ENCODE measurements at places on chromosomes 1 and 21.
A peak's percentile ranks its signal among the peaks of the same experiment; 100 is the strongest.

GRCh38 chr1:55235722-55236121 lies 20.6 kb upstream of the USP24 start:
- DNase-seq, result no peak

DNA sequence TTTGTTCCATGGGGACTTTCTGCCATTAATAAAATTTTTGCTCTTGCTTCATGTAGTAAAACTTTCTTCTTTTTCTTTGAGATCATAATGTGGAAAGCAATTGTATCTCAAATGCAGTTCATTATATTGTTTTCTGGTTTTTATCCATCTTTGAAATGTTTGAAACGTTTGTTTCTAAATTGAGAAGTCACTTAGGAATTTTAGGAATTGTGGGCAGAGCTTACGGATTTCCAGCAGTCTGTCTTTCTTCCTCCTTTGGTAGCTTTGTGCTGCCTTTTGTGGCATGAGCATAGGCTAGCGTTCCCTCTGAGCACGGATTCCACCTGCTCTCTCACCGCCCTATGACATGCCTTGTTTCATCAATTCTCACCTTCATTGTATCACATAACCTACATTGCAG lies 2.9 kb upstream of the ST6GALNAC5 start:
- DNase-seq, result no peak

DNA sequence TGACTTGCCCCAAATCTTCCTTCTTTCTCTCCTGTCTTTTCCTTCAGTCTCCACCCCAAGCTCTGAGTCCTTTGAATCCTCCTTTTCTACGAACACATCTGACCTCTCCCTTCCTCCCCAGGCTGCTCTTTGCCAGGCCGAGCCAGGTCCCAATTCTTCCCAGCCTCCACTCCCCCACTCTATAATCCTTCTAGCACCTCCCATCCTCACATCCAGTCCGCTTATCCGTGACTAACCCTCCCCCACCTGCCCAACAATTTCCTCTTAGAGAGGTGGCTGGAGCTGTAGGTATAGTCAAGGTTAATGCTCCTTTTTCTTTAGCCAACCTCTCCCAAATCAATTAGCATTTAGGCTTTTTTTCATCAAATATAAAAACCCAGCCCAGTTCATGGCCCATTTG lies 9.5 kb upstream of the HPDL start:
- DNase-seq, result no peak

GRCh38 chr1:29122682-29123052 lies 1.0 kb downstream of the TMEM200B start:
- DNase-seq, result no peak

DNA sequence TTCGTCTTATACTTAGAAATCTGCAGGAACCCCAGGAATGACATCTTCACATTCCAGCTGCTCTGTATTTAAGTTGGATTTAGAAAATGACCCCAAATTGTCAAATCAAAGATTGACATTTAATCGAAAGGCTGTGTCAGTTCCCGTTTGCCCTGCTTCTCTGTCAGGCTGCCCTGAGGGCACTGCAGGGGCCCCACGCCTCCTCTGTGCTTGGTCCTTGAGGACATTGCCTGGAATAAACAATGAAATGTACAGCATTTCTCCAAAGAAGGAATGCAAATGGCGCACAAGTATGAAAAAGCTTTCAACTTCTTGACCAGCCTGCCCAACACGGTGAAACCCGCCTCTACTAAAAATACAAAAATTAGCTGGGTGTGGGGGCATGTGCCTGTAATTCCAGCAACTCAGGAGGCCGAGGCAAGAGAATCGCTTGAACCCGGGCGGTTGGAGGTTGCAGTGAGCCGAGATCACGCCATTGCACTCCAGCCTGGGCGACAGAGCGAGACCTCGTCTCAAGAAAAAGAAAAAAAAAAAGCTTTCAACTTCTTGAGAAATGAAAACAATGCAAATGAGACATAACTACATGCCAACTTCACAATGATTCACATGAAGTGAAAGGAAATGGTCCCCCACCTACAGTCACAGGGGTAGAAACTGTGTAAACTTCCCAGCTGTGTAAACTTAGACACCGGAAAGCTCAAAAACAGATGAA lies 3.0 kb downstream of the TMPRSS3 start:
- DNase-seq, result no peak

DNA sequence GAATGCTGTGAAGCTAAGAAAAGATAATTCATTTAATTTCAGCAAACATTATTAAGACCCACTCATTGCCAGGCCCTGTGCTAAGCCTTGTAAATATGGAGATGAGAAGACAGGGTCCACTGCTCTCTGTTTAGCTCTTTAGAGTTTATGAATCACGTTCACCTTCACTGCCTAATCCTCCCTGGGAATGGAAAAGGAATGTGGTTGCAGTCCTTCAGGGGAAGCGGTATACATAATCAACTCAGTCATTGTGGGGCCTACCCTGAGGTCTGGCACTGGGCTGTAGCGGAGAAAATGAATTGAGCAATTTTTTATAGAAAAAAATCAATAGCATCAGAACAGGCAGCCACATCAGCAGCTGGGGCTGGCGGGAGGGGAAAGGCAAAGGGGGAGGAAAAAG lies 412.1 kb upstream of the NFIA start:
- no peak for DNase-seq

GRCh38 chr1:31822766-31823165 lies 6.9 kb upstream of the SPOCD1 start:
- DNase-seq, result no peak

- DNase-seq, result no peak
Measured at GRCh38 chr1:153583976-153584375, 18.3 kb upstream of the S100A2 start.

GRCh38 chr1:179757933-179758332 lies 14.8 kb downstream of the FAM163A start:
- DNase-seq, result no peak

DNA sequence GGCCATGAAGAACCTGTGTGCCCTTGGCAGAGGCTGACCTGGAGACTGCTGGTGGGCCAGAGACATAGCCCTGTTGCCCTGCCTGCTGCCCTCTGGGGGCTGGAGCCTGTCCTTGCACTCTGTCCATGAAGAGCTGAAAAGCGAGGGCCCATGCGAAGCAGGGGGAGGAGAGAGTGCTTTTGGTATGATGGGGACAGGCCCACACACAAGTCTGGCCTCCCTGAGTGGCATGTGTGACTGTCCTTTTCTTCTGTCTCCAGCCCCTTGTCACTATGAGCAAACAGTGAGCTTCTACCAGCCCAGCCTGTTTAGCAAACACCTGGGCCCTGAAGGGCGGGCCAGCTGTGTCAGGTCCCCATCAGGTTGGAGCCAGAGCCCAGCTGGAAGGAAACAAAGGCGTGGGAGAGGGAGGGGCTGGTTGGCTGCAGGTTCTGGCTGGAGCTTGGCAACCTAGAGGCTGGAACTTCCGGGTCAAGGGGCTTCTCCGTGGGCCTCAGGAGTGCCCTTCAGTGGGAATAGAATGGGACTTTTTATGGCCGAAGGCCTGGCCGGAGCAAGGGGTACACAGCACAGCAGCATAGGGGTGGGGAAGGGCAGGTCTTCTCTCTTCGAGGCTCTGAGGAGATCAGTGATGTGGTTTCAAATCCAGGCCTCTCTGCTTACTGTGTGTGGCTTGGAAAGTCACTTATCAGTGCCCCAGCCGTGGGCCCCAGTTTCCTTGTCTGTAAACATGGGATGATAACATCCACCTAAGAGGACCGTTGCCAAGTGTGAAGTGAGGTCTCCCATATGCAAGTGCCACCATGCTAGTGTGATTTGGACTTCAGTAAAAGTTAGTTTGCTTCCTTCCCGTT lies 14.3 kb downstream of the QSOX1 start:
- DNase-seq, result no peak

DNA sequence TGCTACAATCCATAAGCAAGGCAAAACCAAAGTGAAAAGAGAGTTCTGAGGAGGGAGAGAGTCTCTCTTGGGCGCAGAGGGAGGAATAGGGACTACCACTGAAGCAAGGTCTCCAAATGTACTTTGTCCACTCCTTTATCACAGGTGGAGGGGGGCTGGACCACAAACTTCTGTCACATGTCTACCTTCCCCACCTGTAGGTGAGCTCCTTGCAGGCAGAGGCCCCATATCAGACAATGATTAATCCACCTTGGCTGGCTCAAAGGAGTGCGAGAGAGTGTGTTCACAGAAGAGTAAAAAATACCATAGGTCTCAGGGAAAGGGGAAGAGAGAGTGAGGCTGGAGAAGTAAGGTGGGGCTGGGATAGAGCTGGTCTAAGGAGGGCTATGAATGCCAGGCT lies 4.5 kb downstream of the BEND5 start:
- no peak for DNase-seq

- DNase-seq, result no peak
Measured at GRCh38 chr1:212070720-212071302, 35.3 kb downstream of the DTL start.

GRCh38 chr21:40512590-40512989 lies 334.4 kb downstream of the DSCAM start:
- no peak for DNase-seq

DNA sequence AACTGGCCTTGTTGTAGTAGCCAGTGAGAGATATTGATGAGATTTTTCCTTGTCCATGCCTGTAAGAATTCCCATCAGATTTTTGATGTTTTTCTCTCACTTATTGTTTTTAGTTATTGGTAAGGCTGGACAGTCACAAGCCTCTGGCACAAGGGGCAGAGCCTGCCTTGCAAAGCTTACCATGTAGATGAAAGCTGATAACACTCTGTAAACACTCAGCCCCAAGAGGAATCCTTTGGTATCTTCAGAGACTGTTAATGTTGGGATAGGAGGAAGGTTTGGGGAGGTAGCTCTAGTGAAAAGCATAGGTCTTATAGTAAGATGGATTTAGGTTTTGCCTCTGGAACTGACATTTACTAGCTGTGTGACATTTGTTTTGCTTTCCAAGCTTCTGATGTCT lies 37.7 kb downstream of the MARK1 start:
- no peak for DNase-seq

- DNase-seq, result peak; percentile 39
Measured at GRCh38 chr1:41739061-41739955, 179.4 kb downstream of the HIVEP3 start.

GRCh38 chr1:117058810-117059209 lies 1.3 kb upstream of the TTF2 start:
- no peak for DNase-seq

DNA sequence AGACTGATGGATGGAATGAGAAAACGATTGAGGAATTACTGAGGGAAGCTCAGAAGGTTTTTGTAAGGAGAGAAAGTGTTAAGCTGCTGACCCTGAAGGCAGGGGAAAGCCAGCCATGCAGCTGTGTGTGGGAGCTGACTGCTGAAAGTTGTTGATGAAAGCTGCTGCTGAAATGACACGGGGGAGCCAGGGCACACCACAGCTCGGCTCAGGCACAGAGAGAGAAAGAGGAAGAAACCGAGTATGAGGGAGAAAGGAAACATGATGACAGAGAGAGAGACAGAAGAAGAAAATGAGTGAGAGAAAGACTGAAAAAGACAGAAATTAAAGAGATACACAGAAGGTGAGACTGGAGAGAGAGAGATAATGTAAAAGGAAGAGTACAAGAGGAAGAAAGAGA lies 115.5 kb downstream of the LRRC53 start:
- no peak for DNase-seq

GRCh38 chr1:40974945-40975344 lies 4.6 kb upstream of the CTPS1 start:
- no peak for DNase-seq

- DNase-seq, result no peak
Measured at GRCh38 chr1:55448261-55448660, 233.1 kb upstream of the USP24 start.

- DNase-seq, result no peak
Measured at GRCh38 chr1:57423656-57424211, at the start of gene DAB1. Gene DAB1, minus strand, starts transcription at chr1:57424060. Its CDS starts 133,030 bp downstream, at chr1:57291030.

DNA sequence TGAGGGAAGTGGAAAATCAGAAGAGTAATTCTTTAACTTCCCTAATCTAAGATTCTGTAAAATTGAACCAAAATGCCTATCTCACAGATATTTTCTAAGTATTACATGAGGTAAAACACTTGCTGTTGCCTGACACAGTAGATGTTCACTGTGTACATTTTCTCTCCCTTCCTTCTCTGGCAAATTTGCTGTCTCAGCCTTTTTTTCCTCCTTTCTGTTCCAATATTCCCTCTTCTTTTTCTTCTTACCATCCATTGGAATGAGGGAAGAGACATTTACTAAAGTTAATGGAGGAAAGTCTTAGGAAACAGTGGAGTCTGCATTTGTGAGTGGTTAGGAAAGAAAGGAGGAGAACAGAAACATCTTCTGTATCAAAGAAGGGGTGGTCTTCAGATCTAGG lies 239.9 kb downstream of the ZP4 start:
- no peak for DNase-seq

DNA sequence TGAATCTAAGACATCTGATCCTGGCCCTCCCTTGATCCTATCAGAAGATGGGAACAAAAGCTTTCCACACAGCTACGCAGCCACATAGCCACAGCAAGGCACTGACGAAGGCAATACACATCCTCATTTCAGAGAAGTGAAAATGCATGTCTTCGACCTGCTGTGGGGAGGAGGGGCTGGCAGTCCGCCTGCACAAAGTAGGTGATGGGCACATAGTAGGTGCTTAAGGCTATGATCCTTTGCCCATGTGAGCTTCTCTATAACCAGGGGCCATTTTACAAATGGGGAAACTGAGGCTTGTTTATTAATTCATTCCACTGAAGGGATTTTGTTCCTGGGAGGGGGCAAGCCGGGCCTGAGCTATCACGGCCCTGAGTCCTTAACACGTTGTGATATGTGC lies 94.2 kb downstream of the PAX7 start:
- no peak for DNase-seq

DNA sequence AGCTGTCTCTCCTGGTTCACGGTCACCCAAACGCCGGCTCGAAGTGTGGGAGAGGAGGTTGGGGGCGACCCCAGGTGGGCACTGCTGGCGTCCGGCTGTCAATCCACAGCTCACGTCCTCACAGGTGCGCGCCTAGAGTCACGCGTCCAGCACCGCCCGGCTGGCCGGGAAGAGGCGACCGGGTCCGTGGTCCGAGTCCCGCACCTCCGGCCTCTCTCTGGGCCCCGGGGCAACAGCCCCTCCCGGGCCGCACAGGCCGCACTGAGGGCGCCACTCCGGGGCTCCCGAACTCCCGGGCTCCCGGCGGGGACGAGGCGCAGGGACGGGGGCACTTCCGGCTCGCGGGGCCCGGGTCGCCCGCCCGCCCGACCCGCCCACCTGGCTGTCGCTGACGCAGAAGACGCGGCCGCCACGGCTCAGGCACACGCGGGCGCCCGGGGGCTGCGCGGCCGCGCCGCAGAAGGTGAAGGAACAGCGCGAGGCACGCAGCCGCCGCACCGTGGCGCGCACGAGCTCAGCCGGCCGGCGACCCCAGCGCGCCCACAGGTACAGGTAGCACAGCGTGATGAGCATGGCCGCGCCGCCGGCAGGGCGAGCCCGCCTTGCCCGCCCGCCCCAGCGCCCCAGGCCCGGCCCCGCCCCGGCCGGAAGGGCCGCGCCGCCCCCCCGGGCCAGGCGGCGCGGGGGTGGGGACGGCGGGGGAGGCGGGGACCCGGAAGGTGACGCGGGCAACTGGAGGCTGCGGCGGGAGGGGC lies at the start of gene HLCS:
HLCS (minus strand) TSS at position 604 of the 755 bp plus-strand sequence; CDS start at position 573, 31 bp downstream.
- DNase-seq, result peak; percentile 63

- no peak for DNase-seq
Measured at GRCh38 chr1:23875382-23875781, 7.3 kb upstream of the FUCA1 start.

- no peak for DNase-seq
Measured at GRCh38 chr21:28636752-28637691, 355.7 kb downstream of the LTN1 start.

GRCh38 chr1:97691325-97691724 lies 229.5 kb downstream of the DPYD start:
- no peak for DNase-seq
